ENCODE measurements at places on chromosomes 4 and X.
A peak's percentile ranks its signal among the peaks of the same experiment; 100 is the strongest.

- DNase-seq, result no peak
Measured at GRCh38 chrX:53286171-53286570, 4.8 kb upstream of the IQSEC2 start.

DNA sequence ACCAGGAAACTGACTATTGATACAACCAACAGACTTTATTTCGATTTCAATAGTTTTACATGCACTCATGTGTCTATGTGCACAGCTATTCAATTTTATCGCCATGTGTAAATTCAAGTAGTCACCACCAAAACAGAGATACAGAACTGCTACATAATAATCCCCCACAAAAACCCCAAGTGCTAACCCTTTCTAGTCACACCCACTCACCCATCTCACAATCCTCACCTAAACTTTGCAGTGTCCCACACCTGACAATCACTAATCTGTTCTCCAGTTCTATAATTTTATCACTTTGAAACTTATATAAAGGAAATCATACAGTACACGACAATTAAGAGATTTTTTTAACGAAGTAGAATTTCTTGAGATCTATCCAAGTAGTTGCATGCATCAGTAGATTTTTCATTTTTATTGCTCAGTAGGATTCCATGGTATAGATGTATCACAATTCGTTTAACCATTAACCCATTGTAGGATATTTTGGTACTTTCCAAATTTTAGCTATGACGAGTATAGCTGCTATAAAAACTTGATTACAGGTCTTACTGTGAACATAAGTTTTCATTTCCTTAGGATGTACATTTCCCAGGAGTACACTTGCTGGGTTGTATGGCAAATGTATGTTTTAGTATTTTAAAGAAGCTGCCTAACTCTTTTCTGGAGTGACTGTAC is 85.9 kb downstream of the CASK start:
- no peak for DNase-seq

GRCh38 chr4:42654631-42655268 is 2.2 kb downstream of the ATP8A1 start:
- peak; percentile 39 for DNase-seq

DNA sequence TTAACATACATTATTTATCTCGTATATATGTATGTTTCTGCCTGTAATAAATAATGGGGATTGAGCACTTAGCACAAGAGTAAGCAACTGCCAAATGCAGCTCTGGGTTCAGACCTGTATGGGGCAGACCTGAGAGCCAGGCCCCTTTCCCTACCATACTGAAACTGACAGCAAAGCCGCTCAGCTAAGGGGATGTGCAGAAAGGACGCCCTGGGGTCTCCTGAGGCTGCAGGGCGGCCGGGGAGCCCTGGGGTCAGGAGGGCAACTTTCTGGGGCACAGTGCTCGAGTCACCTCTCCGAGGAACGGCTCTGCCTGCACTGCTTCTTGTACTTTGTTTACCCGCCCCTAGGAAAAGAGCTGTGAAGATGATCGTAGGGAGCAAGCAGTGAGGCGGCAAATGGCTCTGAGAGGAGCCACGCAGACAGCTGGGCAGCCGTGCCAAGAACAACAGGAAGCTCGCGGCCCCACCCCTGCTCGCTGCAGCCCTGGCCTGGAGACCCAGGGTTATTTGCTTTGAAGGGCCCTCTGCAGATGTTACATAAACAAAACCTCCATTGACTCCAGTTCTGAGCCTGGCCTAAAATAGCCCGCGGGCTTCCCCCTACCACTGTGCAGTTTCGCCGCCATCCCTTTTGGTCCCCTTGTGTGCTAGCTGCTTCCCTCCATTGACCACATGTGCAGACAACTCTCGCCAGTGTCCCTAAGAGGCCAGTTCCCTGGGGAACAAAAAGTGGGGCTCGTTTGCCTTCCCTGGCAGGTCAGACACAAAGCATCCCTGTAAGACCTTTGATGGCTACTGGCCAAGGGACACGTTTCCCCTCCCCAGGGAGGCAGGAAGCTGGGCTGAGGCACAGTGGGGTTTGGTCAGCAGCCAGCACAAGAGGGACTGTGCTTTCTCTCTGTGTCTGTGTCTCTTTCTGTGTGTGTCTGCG is 111.3 kb upstream of the LNX1 start:
- DNase-seq, result peak; percentile 62

DNA sequence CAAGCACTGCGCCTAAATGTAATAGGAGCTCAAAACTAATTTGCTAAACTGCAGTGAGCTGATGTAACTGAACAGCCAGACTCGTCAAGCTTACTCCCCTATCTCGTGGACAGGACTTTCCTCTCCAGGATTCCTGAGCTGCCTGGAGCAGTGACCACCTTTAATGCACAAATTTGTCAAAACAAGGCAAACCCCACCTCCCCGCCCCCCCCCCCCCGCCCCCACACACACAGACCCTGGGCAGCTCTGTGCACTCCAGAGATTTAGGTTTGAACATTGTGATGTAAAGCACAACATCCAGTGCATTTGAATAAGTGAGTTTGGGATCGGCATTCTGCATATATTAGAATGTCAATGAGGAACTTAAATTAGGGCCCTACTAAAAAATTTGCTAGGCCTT is 77.7 kb upstream of the DHX15 start:
- no peak for DNase-seq

DNA sequence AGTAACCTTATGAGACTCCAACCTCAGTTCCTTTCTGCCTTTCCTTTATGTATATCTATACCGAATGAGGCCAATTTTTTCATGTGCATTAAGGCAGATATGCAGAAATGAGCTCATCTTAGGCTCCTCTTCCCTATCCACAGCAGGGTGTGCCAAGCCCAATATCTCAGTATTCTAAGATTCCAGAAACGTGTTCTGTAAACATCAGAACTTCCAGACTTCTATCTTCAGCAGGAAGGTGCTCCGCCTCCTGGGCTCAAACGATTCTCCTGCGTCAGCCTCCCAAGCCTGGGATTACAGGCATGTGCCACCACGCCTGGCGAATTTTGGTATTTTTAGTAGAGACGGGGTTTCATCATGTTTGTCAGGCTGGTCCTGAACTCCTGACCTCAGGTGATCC is 31.0 kb upstream of the CCNG2 start:
- DNase-seq, result no peak

DNA sequence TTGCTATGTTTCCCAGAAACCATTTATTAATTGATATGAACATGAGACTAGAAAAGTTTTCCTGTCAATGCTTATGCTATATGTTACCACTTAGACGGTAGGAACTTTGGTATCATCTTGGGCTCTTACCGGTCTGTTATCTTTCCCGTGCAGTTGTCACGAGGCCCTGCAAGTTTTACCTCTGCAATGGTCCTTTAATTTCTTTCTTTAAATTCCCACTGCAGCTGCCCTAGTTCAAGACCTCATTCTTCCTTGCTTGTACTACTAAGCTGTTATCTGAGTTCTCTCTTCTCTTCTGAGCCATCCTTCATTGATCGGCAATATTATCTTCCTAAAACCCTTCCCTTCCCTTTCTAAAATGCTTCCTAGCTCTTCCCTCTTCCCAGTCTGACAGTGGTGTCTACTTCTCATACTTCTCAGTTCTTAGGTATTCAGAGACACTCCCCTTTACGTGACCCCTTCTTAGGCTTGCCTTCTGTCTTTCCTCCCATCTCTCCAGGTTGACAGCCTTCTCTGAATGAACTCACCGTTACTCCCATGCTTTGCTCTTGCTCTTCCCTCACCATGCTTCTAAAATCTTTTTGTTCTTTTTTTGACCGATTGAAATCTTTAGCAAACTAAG is 27.5 kb downstream of the MAGEA1 start:
- no peak for DNase-seq

DNA sequence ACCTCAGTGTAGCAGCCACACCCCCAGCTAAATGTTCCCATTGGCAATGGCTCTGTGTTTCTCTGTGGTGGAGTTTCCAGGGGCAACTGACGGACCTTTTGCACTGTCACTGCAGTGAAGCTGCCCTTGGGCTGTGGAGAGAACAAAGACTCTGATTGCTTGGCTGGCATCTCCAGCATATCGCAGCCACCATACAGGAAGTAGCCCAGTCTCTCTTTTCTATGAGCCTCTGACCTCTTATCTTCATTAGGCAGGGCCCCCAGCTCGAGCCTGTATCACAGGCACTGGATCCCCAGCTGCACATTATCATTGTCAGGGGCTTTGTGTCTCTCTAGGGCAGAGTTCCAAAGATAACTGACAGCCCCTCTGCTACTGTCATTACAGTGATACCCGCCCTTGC is 483.5 kb downstream of the ARAP2 start:
- no peak for DNase-seq

- no peak for DNase-seq
Measured at GRCh38 chrX:107579956-107580355, 48.4 kb upstream of the PRPS1 start.

GRCh38 chr4:26862381-26862915 is 1.8 kb downstream of the STIM2 start:
- no peak for DNase-seq

DNA sequence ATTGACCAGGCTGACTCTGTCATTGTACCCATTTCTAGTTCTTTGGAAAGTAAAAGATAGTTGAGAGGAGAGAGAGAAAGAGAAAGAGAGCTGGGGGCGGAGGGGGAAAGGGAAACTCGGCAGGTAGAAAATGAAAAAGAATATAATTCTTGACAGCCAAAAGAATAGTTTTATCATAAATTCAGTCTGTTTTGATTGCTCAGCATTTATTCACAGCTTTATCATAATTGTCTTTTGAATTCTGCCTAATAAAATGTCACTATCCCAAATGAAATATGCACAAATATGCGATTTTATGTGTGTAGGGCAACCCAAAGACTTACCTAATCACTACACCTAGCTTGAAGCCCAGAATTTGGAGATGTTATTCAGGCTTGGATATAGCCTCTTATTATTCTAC is 1024.0 kb upstream of the PABPC4L start:
- DNase-seq, result no peak

DNA sequence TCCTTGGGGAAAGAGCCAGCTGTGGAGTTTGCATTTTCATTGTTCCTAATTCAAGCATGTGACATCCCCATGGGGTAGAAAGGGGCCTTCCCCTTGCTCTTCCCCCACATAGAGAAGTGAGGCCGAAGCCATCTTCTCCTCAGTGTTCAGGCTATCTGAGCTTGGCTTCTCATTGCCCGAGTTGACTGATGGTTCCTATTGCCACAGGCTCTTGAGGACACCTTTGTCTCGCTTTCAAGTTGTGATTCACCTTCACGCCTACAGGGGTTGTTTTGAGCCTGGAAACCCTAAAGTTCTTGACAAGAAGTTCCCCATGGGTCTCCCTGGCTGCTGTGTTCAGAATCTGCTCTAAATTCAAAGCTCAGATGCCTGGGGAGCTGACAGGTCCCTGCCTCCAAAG is 25.0 kb downstream of the CCNQ start:
- no peak for DNase-seq

DNA sequence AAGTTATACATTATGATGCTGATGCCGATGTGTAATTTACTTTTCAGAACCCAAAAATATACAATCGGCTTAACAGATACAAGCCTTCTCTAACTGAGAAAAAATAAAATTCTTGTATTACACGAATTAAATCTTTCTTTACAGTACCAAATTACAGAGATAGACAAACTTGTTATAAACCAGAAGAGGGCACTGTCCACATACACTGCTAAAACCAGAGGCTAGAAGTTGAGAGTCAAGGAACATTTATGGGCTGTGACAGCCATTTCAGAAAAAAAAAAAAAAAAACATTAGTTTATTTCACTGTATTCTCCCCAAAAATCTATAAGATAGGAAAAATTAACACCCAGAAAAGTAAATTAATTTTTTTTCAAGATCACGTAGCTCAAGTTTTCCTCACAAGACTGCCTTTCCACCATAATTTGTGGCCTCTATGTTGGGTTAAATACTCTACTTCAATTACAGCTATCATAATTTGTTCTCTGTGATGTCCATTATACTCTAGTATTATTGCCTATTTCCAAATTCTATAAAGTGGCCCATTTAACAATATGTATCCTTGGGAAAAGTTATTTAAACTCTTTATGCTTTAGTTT is 12.0 kb downstream of the EREG start:
- DNase-seq, result no peak

DNA sequence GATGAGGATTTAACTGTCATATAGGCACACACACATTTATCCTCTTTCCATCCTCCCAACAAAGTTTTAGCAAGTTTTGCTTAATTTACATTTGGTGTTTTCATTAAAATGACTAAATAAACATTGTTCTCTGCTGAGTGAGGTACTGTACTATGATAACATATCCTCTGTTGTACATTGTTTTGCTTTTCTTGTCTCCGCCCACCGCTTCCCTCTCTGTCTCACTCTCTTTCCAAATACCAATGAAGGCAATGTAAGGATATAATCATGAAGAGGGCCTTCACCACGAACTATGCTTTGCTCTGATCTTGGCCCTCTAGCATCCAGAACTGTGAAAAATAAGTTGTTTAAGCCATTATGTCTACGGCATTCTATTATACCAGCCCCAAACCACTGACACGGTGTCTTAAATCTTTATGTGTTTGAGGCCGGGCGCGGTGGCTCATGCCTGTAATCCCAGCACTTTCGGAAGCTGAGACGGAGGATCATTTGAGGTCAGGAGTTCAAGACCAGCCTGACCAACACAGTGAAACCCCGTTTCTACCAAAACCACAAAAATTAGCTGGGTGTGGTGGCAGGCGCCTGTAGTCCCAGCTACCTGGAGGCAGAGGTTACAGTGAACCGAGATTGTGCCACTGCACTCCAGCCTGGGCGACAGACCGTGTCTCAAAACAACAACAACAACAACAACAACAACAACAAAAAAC is 65.3 kb downstream of the HPRT1 start:
- no peak for DNase-seq

- DNase-seq, result no peak
Measured at GRCh38 chrX:68794461-68794860, 34.4 kb upstream of the EFNB1 start.

- DNase-seq, result no peak
Measured at GRCh38 chrX:2781226-2781571, 29.4 kb downstream of the XG start.

DNA sequence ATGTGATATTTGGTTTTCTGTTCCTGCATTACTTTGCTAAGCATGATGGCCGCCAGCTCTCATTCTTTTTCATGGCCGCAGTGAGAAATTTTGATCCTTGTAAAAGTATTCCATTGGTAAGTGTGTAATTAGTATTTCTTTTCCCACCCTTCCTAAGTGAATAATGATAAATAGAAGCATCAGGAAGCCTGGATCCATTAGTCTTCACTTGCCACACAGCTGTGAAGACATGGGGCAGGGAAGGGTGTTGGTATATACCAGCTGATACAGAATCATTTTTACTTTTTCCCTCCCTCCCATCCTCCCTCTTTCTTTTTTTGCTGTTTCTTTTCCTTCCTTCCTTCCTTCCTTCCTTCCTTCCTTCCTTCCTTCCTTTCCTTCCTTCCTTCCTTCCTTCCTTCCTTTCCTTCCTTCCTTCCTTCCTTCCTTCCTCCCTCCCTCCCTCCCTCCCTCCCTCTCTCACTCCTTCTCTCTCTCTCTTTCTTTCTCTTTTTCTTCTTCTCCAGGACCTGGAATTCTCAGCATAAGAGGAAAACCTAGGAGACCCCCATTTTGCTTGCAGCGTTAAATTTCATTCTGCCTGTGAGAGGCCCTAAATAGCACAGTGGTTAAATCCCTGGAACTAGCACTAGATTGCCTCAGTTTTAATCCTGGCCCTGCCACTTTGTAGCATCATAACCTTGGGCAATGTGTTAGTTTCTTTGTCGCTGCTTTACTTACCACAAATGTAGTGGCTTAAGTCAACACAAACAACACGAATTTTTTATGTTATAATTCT is 1.4 kb upstream of the NR0B1 start:
- no peak for DNase-seq

- DNase-seq, result peak; percentile 89
Measured at GRCh38 chr4:189940178-189941004, at the start of gene FRG1. Gene FRG1, plus strand, starts transcription at chr4:189940872. Its CDS starts 138 bp downstream, at chr4:189941010.

GRCh38 chr4:47863486-47863885 is 25.6 kb upstream of the CORIN start:
- DNase-seq, result no peak

- no peak for DNase-seq
Measured at GRCh38 chr4:89324671-89325070, 17.1 kb upstream of the GPRIN3 start.

All from gastrocnemius medialis (tissue), 4 donors.